ENCODE measurements at places on chromosomes 6 and 20.
A peak's percentile ranks its signal among the peaks of the same experiment; 100 is the strongest.

DNA sequence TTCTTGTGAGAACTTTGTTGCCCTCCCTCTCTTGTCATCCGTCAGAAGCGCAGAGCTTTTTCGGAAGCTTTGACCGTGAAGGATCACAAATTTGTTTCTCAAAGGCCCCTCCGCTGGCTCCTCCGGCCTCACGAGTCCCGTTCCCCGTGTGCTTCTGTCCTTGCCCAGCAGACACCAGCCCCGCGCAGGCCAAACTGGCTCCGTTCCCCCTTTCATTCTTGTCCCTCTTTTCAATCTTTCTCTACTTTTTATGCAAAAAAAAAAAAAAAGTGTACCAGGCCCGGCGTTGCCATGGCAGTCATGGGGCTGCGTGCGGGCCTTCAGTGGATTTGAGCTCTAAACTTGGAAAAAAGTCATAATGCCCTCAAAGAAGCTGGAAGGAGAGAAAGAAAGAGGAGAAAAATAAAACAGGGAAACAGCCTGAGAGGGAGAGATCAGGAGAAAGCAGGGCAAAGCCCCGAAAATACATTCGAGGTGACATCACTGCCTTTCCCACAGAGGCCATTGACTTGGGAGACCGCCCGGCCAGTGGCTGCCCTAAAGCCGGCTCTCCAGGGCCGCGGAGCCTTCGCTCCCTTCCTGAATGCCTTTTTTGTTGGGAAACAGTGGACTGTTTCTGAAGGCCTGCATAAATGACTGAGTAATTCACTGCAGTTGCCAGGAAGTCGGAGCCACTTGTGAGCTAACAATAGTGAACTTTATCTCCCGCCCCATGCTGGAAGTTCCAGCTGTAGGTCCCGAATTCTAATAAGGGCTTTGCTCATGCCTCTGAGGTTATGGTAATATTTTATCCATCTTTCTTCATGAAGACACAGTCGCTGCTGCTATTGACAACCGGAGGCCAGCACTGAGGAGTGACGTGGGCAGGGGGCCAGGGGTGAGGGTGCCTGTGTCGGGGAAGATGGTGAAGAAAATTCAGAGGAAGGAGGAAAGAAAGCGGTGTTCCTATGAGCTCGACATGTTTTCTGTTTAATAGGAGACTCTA is 670.9 kb downstream of the QKI start:
- DNase-seq, result no peak

GRCh38 chr6:134622382-134623173 is 304.7 kb upstream of the SGK1 start:
- DNase-seq, result no peak

DNA sequence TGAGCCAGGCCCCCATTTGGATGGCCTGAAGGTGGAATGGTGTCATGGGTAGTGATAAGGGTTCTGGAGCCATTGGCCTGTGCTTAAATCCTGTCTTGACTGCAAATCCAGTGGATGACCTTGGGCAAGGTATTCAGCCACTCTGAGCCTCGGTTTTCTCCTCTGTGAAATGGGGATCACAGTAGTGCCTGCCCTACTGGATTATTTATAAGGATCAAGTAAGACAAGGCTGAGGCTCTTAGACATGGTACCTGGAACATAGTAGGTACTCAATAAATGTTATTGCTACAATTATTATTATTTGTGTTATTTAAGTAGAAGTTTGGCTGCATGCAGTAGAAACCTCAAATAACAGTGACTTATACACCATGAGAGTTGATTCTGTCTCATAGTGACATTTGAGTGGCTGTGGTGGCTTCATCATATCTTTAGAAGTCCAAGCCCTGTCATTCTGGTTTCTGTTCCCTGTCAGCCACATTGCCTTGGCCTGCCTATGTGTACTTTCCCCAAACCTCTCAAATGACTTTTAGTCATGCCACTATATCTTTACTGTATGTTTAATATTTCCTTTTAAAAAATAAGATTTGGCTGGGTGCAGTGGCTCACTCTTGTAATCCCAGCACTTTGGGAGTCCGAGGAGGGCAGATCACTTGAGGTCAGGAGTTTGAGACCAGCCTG is 37.6 kb upstream of the CHMP4B start:
- DNase-seq, result no peak

DNA sequence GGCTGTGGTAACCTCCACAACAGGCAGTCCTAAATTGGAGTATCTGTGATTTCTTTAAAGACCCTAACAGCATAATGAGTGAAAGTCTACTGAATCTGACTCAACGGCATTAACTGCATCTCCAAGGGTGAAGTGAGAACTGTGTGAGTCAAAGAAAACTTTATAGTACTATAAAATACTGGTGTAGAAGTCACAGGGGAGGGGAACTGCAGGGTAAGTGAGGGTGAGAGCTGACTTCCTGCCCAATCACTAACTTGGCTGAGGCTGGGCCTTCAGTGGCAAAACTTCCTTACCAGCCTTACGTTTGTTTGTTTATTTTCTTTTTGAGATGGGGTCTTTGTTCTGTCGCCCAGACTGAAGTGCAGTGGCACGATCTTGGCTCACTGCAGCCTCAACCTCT is 109.8 kb downstream of the PTPRK start:
- peak; percentile 4 for DNase-seq

DNA sequence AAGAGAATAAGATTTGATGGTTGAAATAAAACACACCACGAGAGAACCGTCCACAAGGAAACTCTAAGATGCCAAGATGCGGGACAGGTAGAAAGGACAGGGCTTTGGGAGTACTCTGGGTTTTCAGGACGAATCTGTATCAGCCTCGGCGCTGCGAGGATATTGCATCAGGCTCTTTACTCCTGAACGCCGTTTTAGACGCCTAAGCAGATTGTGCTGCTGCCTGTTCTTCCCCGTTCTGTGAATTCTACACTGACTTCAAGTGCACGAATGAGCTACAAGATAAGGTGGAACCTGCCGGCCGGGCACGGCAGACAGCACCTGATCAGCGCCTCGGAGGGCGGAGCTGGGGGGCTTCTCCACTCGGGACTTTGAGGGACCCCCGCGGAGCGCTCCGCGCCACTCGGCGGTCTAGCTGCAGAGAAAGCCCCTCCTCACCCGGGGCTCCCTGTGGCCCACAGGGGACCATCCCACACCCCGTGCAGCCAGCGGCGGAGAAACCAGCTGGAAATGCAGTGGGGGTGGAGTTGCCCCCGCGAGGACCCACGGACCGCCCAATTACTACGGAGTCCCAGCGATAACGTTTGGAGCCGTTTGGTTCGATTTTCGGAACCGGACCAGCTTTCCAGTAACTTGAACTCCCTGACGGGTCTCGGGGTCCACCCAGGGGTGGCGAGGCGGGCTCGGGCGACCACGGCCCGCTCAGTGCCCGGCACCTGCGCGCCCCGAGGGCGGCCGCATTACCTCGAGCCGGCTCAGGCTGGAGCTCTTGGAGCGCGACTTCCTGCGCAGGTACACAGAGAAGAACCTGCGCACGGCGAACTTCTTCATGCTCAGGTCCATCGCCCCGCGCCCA is 646 bp downstream of the RPS6KA2 start:
- DNase-seq, result no peak

DNA sequence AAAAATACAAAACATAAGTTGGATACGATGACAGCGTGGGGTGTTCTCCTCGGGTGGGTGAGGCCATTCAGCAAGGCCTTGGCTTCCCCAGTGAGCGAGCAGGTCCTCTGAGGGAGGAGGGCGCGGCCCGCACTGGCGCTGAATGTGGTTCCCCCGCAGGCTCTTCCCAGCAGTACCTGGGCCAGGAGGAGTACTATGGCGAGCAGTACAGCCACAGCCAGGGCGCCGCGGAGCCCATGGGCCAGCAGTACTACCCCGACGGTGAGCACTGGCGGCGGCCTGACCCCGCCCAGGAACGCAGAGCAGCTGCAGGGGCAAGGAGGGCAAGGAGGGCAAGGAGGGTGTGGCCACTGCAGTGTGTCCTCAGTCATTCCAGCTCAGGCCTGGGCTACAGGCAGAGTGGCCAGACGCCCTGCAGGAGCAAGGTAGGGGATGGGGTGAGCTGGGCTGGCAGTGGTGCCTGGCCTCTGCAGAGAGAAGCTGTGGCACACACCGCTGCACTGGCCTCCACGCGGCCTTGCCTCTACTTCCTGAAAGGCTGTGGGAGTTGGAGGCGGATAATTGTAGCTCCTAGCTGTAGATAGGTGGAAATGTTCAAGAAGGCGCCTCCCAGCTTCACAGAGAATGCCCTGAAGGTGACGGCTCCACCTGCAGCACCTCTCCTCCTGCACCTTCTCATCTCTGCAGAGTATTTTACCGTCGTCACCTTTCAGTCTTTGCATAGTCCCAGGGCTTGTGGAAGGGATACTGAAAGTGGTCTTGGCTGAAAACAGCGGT is 18.7 kb upstream of the MTG2 start:
- DNase-seq, result no peak

DNA sequence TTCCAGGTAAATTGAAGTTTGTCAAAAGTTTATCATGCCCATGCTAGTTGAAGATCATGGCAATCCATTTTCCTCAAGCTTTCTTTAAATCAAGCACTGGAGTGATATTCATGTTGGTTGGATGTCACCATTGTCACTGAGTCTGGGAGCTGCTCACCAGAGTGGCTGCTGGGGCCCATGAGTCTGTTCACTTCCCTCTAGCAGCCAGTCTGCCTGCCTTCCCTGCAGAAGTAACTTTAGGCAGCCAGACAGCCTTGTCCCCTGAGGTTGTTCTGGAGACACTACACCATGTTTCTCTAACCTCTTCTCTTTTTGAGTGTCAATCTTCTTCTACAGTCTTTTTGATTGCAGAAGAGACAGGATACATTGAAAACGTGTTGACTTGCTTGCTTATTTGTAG is 5.5 kb downstream of the SIRT5 start:
- DNase-seq, result no peak

DNA sequence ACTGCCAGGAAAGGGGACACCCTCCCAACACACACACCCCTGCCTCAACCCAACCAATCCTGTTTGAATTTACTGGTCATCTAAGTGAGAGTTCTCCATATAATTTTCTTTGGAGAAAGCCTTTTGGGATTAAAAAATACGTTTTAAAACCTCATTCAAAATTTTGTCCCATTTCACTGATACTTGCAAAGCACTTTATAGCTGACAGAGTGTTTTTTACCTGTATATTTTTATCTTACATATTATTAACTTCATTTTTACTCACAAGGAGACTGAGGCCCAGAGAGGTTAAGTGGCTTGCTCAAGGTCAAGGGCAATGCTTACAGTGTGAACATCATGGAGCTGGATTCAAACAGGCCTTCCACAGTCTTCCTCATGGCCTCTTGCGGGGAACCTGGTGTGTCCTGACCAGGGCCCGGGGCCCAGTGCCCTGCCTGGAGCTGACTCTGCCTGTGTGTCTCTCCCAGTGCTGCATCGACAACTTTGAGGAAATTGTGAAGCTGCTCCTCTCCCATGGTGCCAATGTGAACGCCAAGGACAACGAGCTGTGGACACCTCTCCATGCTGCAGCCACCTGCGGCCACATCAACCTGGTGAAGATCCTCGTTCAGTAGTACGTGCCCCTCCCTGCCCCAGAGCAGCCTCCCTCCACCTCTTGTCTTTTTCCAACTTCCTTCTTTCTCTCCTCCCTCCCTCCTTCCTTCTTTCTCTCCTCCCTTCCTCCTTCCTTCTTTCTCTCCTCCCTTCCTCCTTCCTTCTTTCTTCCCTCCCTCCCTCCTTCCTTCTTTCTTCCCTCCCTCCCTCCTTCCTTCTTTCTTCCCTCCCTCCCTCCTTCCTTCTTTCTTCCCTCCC is 30.9 kb upstream of the FAM83D start:
- DNase-seq, result no peak

DNA sequence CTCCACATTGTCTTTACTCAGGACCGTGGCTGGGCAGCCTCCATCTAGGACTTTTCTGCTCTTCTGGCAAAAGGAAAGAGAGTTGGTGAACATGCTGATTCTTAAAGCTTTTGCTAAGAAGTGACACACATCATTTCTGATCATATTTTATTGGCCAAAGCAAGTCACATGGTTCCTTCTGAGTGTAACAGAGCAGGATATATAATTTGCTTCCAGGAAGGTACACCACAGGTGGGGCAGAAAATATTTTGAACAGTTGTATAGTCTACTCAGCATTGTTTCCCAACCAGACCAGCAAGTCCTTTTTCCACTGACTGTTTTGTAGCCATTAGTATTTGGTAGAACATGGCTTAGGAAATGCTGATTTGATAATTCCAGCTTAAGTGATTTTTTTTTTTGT is 73.5 kb downstream of the AKAP7 start:
- DNase-seq, result no peak

GRCh38 chr20:10022625-10023024 is 12.2 kb upstream of the ANKEF1 start:
- DNase-seq, result no peak

DNA sequence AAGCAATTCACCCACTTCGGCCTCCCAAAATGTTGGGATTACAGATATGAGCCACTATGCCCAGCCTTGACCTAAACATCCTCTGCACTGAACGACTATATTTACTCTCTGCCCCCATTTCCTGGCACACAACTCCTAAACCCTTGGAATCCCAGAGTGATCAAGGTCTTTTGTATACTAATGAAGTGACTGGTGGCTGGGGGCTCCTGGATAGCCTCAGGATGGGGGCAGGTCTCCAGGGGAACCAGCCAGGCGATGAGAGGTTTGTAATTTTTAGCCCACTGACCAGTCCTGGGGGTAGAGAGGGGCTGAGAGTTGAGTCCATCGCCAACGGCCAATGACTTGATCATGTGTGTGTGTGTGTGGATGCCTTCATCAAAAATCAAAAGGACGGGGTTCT is 71.1 kb downstream of the FAM50B start:
- DNase-seq, result no peak

- DNase-seq, result no peak
Observed at GRCh38 chr6:1522779-1523178, 86.9 kb upstream of the FOXC1 start.

- peak; percentile 40 for DNase-seq
Observed at GRCh38 chr6:111230351-111231089, 143.2 kb downstream of the SLC16A10 start.

DNA sequence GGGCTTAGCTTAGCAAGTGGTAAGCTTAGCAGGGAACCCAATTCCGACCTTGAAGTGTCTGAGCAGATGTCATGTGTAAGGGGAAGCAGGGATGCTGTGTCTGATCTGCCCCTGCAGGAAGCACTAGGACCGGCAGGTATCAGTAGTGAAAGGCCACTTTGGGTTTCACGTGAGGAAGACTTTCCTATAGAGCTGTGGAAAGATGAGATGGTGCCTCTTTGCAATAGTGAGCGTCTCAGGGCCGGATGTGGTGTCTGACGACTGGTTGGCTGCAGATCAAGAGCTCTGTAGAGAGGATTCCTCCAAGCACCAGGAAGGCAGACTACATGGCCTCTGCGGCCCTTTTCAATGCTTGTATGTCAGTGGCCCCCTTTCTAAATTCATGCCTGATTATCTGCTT is 98.3 kb downstream of the TIAM2 start:
- DNase-seq, result no peak

- no peak for DNase-seq
Observed at GRCh38 chr6:28600245-28600644, 74.6 kb downstream of the GPX5 start.

- DNase-seq, result no peak
Observed at GRCh38 chr20:18852318-18852717, 38.7 kb downstream of the SCP2D1 start.

- DNase-seq, result no peak
Observed at GRCh38 chr6:20160541-20161283, 51.6 kb downstream of the MBOAT1 start.

- no peak for DNase-seq
Observed at GRCh38 chr6:31272836-31273626, 1.1 kb upstream of the HLA-C start.
